Transverse colon (tissue), 4 donors: ENCODE measurements at places on chromosomes 4 and X. TPM values are rescaled to one million over a fixed set of nuclear protein-coding genes. Genes with fewer than 3 reads are reported as not detected.

DNA sequence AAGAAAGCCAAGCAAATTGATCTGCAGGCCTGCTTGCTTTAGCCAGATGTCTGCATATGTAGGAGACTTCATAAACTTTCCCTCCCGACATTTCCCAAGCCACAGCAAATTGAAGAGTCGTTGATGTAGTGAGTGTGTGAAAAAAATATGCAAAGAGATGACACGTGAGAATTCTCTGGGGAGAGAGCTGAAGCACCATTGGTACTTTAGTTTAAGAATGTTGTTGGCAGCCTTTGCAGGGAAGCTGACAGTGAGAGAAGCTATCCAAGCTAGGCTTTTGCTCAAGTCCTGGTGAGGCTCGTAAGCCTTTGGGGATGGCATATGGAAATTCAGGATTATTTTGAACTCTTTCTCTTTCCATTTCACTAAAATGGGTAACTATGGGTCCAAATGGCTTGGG, 87.5 kb downstream of the GLRA2 start:
- no peak overlapping the region for H3K4me3 ChIP-seq
- H3K36me3 ChIP-seq: no peaks in the 10 kb centered on the region
- no peaks in the 10 kb centered on the region for H3K27me3 ChIP-seq
- no peak for DNase-seq

DNA sequence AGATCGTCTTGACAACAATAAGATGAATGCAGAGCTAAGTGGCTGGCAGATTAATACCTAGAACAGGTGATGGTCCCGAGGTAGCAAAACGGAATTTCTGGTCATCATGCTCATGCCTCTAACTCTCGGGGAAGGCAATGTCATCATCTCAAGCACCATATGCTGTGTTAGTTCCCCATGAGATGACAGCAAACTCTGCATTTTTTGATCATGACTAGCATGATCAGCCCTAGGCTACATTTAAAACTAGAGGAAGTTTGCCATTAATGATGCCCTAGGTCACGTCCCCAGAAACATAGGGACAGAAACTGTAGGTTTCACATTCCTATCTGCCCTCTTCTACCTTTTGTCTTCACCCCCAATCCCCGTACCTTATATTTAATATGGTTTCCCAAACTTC, 11.6 kb downstream of the LPAR4 start:
- no peaks in the 10 kb centered on the region for H3K27me3 ChIP-seq
- H3K4me1 ChIP-seq: no peaks in the 10 kb centered on the region
- no peak for DNase-seq
- no peak overlapping the region for H3K27ac ChIP-seq
- no peaks in the 10 kb centered on the region for H3K36me3 ChIP-seq

DNA sequence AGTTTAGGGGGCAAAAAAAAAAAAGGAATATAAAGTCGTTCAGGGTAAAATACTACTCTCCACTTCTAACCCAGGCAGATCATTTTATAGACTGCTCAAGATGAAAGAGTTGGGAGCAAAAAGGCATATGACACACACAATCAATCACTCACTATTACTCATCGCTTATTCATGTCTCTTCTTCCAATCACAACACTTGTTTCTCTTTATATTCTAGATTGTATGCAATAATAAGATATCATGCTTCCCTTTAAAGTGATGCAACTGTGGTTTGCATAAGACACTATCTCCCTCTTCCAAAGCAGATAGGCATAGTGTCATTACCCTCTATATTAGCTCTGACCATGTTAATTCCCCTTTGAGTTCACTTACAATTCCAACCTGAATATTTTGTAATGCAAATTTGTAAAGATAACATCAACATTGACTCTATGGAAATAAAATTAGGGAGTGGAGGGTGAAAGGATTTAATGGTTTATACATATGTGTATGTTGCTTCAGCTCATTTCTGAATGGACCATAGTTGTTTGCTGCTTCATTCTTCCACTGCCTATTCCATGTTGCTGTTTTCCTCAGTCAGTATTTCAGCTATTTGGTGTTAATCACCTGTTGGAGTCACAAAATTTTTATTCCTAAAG, 154.9 kb upstream of the EPHA5 start:
- no peaks in the 10 kb centered on the region for H3K4me1 ChIP-seq
- no peaks in the 10 kb centered on the region for H3K36me3 ChIP-seq
- DNase-seq: no peak
- H3K27ac ChIP-seq: no peak overlapping the region
- no peak overlapping the region for H3K4me3 ChIP-seq

- H3K36me3 ChIP-seq: no peaks in the 10 kb centered on the region
- no peaks in the 10 kb centered on the region for H3K4me1 ChIP-seq
- no peaks in the 10 kb centered on the region for H3K27me3 ChIP-seq
- H3K4me3 ChIP-seq: no peak overlapping the region
- no peak overlapping the region for H3K27ac ChIP-seq
- DNase-seq: no peak
Observed at GRCh38 chr4:1975880-1976279, 32.9 kb downstream of the NELFA start.

- no peak overlapping the region for H3K27ac ChIP-seq
- no peaks in the 10 kb centered on the region for H3K27me3 ChIP-seq
- H3K4me3 ChIP-seq: no peak overlapping the region
- no peaks in the 10 kb centered on the region for H3K36me3 ChIP-seq
- H3K4me1 ChIP-seq: peaks cover under 1% of the 10 kb centered on the region
- no peak for DNase-seq
Observed at GRCh38 chrX:65582450-65583082, 48.0 kb upstream of the LAS1L start.

GRCh38 chr4:159150396-159150795, 47.5 kb downstream of the RAPGEF2 start:
- H3K36me3 ChIP-seq: no peaks in the 10 kb centered on the region
- no peak for DNase-seq
- no peaks in the 10 kb centered on the region for H3K27me3 ChIP-seq
- H3K27ac ChIP-seq: no peak overlapping the region
- H3K4me3 ChIP-seq: no peak overlapping the region

DNA sequence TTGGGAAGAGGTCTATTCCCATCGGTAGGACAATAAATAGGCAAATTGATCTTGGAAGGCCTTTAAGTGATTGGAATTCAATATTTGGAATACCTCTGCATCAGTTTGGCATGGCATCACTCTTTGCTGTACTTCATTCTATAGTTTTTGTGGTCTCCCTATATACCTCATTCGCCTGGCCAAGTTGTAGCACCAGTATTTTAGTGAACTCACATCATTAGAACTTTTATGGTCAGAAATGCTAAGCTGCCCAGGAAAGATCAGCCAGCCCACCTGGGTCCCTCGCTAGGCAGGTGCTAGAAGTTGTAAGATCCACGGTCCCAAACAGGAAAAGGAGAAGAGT, 40.3 kb downstream of the ZCCHC13 start:
- no peak for DNase-seq
- no peak overlapping the region for H3K4me3 ChIP-seq
- H3K27me3 ChIP-seq: no peaks in the 10 kb centered on the region
- no peak overlapping the region for H3K27ac ChIP-seq

The XAGE1B gene
- not detected for total RNA-seq
